NCI-H526 (cell line): ENCODE measurements at places on chromosomes 12 and 14.

- DNase-seq = no peak
These were observed 12.0 kb upstream of the SMIM10L1 start for GRCh38 chr12:11158885-11159444.

DNA sequence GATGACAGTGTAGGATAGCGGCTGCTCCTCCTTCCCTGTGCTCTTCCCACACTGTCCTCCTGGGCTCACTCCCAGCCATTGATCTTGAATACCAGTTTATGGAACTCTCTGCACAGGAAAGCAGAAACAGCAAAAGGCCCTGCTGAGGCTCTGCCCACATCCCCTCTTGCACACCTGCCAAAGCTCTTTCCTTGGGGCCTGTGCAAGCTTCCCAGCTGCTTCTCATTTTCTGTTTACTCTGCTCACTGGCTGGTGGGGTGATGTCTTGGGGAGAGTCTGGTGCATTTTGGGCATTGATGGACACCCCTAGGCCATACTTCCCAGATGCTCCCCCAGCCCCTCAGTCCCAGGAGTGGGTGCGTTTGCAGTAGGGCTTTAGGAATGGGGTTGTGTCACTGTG lies 361.8 kb downstream of the TMEM121 start:
- no peak for DNase-seq

DNA sequence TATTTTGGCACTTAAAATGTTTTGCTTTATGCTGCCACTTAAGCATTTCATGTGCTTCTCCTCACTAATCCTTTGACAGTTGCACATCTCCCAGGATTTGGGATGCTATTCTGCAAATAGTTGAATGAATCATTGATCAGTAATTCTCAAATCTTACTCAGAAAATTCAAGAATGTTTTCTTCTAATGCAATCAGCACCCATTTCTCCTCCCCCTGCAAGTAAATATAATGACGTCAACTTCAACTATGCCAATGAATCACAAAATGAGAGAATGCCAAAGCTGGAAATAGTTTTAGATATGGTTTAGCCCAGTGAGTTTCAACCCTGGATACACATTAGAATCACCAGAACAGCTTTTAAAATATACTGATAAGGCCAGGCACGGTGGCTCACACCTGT lies 2.1 kb upstream of the BLOC1S1 start:
- no peak for DNase-seq

DNA sequence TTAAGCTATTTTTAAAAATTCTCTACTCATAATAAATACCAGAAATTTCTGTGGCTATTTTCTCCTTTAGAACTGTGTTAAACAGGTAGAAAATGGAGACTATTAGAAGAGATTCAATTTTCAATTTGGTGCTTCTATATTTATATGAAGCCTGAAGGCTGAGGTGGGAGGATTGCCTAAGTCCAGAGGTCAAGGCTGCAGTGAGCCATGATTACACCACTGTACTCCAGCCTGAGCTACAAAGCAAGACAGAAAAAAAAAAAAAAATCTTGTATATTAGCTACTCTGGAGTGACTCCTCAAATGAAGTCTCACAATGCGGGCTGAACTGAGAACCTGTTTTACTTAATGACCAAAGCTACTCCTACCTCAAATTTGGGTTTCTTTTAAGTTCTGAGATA lies 9.8 kb upstream of the DPF3 start:
- no peak for DNase-seq

- no peak for DNase-seq
These were observed 102.8 kb upstream of the EGLN3 start for GRCh38 chr14:34053666-34054065.

DNA sequence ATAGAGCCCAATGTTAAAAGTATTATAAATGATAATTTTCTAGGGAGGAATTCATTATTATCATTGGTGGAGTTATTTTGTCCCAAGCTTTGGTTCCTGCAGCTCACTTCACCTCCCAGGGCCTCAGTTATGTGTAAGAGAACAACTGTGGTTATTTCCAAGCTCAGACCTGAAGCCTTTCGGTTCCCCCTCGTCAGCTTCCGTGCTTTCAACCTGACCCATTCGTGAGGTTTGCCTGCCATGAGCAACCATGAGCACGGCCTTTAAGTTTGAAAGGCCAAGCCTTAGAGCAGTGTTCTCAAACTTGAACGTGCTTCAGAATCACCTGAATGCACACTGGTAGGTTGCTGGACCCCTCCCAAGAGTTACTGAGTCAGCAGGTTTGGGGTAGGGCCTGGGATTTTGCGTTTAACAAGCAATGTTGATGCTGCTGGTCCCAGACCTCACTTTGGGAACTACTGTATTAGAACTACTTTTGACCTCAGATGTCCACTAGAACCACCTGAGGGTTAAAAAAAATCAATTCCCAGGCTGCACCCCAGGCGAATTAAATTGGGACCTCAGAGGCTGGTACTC lies 133.0 kb upstream of the PRMT8 start:
- DNase-seq = no peak

GRCh38 chr12:92995258-92995903 lies 66.3 kb upstream of the EEA1 start:
- DNase-seq = no peak

DNA sequence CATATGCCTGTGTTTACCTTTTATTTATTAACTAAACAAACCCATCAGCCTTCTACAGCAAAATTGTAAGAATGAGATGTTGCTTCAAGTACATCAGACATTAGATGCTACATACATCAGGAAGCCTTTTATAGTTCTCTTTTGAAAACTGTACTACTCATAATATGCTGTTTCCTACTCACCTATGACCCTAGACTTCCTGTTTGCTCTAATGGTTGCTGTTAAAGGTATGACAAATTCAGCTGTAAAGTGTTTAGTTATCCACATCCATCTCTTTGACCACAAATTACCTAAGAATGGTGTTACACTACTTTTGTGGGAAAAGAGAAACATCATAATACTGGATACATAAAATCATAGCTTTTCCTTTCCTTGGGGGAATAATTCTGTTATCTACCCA lies 220.0 kb downstream of the RAD51B start:
- DNase-seq = no peak
